ENCODE measurements at places on chromosomes 11 and 22. TPM values are rescaled to one million over a fixed set of nuclear protein-coding genes. Genes with fewer than 3 reads are reported as not detected.
A peak's percentile ranks its signal among the peaks of the same experiment; 100 is the strongest.

NRXN2 gene
- total RNA-seq = 0.74 TPM

- peak overlapping the region; percentile 97 for H3K27ac ChIP-seq
- peaks cover 57% of the 10 kb centered on the region for H3K4me1 ChIP-seq
- H3K27me3 ChIP-seq = no peaks in the 10 kb centered on the region
- peak overlapping the region; percentile 97 for H3K4me3 ChIP-seq
- DNase-seq = no peak
These were observed 1.2 kb downstream of the GUCD1 start for GRCh38 chr22:24553597-24554312.

EHF gene
- total RNA-seq = 0.50 TPM

ARHGAP42 gene
- total RNA-seq = 1.6 TPM

DNA sequence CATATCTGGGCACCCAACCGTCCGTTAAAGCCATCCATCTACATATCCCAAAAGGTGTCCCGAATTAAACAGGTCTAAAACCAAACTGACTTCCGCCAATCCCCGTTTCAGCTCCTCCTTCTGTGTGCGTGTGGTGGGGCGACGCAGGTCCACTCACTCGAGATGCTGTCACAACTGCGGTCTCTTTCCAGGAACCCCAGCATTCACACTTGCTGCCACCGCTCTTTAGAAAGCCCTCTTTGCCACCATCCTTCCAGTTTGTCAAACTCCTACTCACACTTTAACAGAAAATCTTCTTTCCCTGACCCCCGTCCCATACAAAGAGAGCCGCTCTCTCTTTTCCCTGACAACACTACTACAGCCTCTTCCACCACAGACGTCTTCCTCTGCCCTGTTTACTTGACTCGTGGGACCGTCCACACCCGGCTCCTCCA is 467 bp downstream of the ESS2 start:
- H3K4me3 ChIP-seq = peak overlapping the region; percentile 98
- peaks cover 21% of the 10 kb centered on the region for H3K4me1 ChIP-seq
- peak overlapping the region; percentile 99 for H3K27ac ChIP-seq
- H3K36me3 ChIP-seq = peaks cover 15% of the 10 kb centered on the region
- peaks cover 9% of the 10 kb centered on the region for H3K27me3 ChIP-seq

GRCh38 chr11:70398834-70399680 is 728 bp downstream of the CTTN start:
- peak overlapping the region; percentile 70 for H3K4me3 ChIP-seq
- peaks cover 60% of the 10 kb centered on the region for H3K27me3 ChIP-seq
- peaks cover 23% of the 10 kb centered on the region for H3K4me1 ChIP-seq
- H3K36me3 ChIP-seq = peaks cover 9% of the 10 kb centered on the region

GPHA2 gene
- total RNA-seq = not detected

- H3K4me3 ChIP-seq = no peak overlapping the region
- no peaks in the 10 kb centered on the region for H3K4me1 ChIP-seq
- no peak overlapping the region for H3K27ac ChIP-seq
- DNase-seq = no peak
- H3K27me3 ChIP-seq = peaks cover 13% of the 10 kb centered on the region
These were observed 3.0 kb downstream of the SLC22A6 start for GRCh38 chr11:62981743-62982142.

TSGA10IP gene
- not detected for total RNA-seq

GRCh38 chr11:31340903-31341572 is 28.5 kb downstream of the DCDC1 start:
- peaks cover 32% of the 10 kb centered on the region for H3K27me3 ChIP-seq
- H3K27ac ChIP-seq = no peak overlapping the region
- H3K4me1 ChIP-seq = no peaks in the 10 kb centered on the region
- H3K36me3 ChIP-seq = no peaks in the 10 kb centered on the region
- no peak overlapping the region for H3K4me3 ChIP-seq

DNA sequence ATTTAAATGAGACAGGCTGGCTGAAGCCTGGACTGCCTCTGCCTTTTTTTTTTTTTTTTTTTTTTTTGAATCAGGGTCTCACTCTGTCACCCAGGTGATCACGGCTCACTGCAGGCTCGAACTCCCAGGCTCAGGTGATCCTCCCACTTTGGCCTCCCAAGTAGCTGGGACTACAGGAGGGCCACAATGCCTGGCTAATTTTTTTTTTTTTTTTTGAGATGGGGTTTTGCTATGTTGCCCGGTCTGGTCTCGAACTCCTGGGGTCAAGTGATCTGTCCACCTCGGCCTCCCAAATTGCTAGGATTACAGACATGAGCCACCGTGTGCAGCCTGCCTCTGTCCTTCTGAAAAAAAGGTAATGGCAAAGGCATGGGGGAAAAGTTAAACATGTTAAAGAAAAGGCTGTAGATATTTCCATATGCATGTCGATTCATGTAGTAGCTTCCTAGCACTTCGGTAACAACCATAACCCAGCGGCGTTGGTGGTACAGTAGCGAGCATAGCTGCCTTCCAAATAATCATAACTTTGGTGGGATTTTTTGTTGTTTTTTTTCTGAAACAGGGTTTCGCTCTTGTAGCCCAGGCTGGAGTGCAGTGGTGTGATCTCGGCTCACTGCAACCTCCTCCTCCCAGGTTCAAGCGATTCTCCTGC is 48.8 kb downstream of the MCHR1 start:
- no peak overlapping the region for H3K27ac ChIP-seq
- no peak for DNase-seq
- peaks cover 6% of the 10 kb centered on the region for H3K4me1 ChIP-seq
- no peak overlapping the region for H3K4me3 ChIP-seq
- H3K36me3 ChIP-seq = no peaks in the 10 kb centered on the region
- no peaks in the 10 kb centered on the region for H3K27me3 ChIP-seq

DNA sequence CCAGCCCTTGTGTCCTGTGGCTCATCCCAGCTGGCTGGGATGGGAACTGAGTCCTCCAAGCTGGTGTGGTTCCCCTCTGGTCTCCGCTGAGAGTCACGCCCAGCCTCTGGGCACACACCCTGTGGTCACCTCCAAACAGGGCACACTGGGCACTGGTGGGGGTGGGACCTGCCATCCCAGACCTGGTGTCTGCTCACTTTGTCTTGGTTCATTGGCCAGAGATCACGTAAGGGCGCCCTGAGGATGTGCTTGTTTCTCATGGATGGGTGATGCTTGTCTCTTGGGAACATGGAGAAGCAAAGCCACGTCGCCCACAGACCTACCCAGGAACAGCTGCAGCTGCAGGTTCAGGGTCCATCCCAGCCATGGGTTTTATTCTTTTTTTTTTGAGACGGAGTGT is 43.1 kb downstream of the LRP5 start:
- DNase-seq = no peak
- no peaks in the 10 kb centered on the region for H3K27me3 ChIP-seq
- H3K4me1 ChIP-seq = no peaks in the 10 kb centered on the region
- H3K4me3 ChIP-seq = no peak overlapping the region
- no peak overlapping the region for H3K27ac ChIP-seq

GRCh38 chr11:112345706-112346105 is 85.0 kb upstream of the PLET1 start:
- H3K4me3 ChIP-seq = no peak overlapping the region
- H3K4me1 ChIP-seq = no peaks in the 10 kb centered on the region
- H3K36me3 ChIP-seq = no peaks in the 10 kb centered on the region
- no peak overlapping the region for H3K27ac ChIP-seq

DNA sequence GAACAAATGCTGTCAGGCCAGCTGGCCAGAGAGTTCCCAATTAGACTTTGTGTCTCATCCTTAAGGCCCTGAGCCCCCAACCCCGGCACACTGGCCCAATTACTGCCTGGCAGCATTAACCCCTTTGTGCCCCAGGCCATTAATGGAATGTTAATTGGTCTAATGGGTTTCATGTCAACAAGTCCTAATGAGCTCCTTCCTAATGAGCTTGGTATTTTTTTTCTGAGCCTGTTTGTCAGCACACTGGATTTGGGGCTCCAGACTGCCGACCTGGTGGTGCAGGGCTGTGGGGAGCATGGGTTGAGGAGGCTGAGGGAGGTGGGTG is 148.8 kb downstream of the FEZ1 start:
- no peaks in the 10 kb centered on the region for H3K36me3 ChIP-seq
- DNase-seq = no peak
- H3K27ac ChIP-seq = no peak overlapping the region
- H3K4me1 ChIP-seq = peaks cover 3% of the 10 kb centered on the region
- peaks cover 18% of the 10 kb centered on the region for H3K27me3 ChIP-seq
- H3K4me3 ChIP-seq = no peak overlapping the region

DNA sequence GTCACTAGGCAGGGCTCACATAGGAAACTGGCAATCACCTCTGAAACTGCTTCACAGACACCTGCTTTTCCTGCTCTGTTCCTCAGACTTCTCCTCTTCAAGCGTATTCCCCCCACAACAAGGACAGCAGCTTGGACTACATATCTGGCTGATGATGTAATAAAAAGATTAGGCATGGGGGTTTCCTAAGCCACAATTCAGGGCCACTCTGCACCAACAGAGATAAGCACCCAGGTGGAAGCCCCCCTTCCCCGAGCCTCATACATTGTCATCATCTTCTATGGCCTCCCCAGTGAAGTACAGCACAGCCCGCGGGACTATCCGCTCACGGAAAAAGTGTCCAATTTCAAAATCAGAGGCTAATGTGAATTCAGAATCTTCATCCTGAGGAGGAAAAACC is 25.0 kb upstream of the PHLDA2 start:
- peaks cover 17% of the 10 kb centered on the region for H3K4me1 ChIP-seq
- H3K36me3 ChIP-seq = peaks cover 39% of the 10 kb centered on the region
- H3K27me3 ChIP-seq = no peaks in the 10 kb centered on the region
- DNase-seq = no peak
- H3K27ac ChIP-seq = no peak overlapping the region
- no peak overlapping the region for H3K4me3 ChIP-seq

SYT12 gene
- total RNA-seq = 0.38 TPM

DCHS1 gene
- 0.73 TPM for total RNA-seq

- H3K36me3 ChIP-seq = no peaks in the 10 kb centered on the region
- H3K27me3 ChIP-seq = no peaks in the 10 kb centered on the region
- no peak for DNase-seq
- H3K27ac ChIP-seq = no peak overlapping the region
- H3K4me3 ChIP-seq = no peak overlapping the region
These were observed 1428.0 kb upstream of the TENM4 start for GRCh38 chr11:80868831-80869230.

IGLL1 gene
- total RNA-seq = not detected

- no peak overlapping the region for H3K4me3 ChIP-seq
- DNase-seq = no peak
- H3K4me1 ChIP-seq = no peaks in the 10 kb centered on the region
- H3K36me3 ChIP-seq = no peaks in the 10 kb centered on the region
- no peaks in the 10 kb centered on the region for H3K27me3 ChIP-seq
- H3K27ac ChIP-seq = no peak overlapping the region
These were observed 203.7 kb downstream of the NELL1 start for GRCh38 chr11:20873054-20873453.

GRCh38 chr11:95398437-95399112 is 167.6 kb upstream of the SESN3 start:
- H3K36me3 ChIP-seq = no peaks in the 10 kb centered on the region
- no peaks in the 10 kb centered on the region for H3K4me1 ChIP-seq
- peaks cover 7% of the 10 kb centered on the region for H3K27me3 ChIP-seq

DNA sequence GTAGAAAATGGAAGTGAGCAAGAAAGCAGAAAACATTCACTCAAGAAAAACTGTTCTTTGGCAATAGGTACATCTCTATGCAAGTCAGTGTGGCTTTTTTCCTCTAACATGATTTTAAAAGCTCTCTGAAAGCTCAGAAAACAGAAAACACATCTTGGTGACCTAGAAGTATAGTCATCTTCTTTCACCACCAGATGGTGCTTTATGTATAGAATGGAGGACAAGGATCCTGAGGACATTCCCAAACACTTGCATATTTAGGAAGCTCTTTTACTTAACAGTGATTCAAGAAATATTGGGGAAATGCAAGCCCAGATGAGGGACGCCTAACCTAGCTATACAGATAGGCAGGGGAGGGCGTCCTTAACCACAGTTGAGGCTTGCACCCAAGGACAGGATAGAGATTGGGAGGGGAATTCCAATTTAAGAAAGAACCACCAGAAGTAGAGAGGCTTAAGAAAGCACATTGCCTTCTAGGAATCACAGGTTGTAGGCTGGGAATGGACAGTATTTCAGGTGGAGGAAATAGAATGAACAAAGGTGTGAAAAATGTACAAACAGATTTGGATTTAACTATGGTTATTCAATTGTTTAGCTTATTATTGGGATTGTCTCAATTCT is 13.8 kb upstream of the CCDC81 start:
- H3K27me3 ChIP-seq = no peaks in the 10 kb centered on the region
- H3K36me3 ChIP-seq = no peaks in the 10 kb centered on the region
- no peak overlapping the region for H3K4me3 ChIP-seq
- H3K27ac ChIP-seq = no peak overlapping the region

OR5B21 gene
- total RNA-seq = 3.5 TPM

- H3K4me3 ChIP-seq = no peak overlapping the region
- no peaks in the 10 kb centered on the region for H3K27me3 ChIP-seq
- H3K36me3 ChIP-seq = no peaks in the 10 kb centered on the region
- H3K4me1 ChIP-seq = no peaks in the 10 kb centered on the region
- H3K27ac ChIP-seq = no peak overlapping the region
- DNase-seq = no peak
These were observed 100.3 kb upstream of the PITPNB start for GRCh38 chr22:28019360-28019759.
